ENCODE measurements at places on chromosomes 16 and 17. TPM values are rescaled to one million over a fixed set of nuclear protein-coding genes. Genes with fewer than 3 reads are reported as not detected.

PYDC1 gene
- polyA plus RNA-seq = 0.94 TPM

P2RX1 gene
- not detected for polyA plus RNA-seq

IL34 gene
- polyA plus RNA-seq = 1.7 TPM

CFAP119 gene
- polyA plus RNA-seq = 6.6 TPM

KRTAP9-2 gene
- polyA plus RNA-seq = not detected

CTRB2 gene
- polyA plus RNA-seq = not detected

CHST5 gene
- 0.14 TPM for polyA plus RNA-seq

RSL1D1 gene
- polyA plus RNA-seq = 245 TPM
